Fibroblast of lung (primary cell): ENCODE measurements at places on chromosomes 7 and 10. TPM values are rescaled to one million over a fixed set of nuclear protein-coding genes. Genes with fewer than 3 reads are reported as not detected.

GRCh38 chr10:74586088-74586585 lies 240.3 kb upstream of the KAT6B start:
- peak; percentile 66 for DNase-seq

DNA sequence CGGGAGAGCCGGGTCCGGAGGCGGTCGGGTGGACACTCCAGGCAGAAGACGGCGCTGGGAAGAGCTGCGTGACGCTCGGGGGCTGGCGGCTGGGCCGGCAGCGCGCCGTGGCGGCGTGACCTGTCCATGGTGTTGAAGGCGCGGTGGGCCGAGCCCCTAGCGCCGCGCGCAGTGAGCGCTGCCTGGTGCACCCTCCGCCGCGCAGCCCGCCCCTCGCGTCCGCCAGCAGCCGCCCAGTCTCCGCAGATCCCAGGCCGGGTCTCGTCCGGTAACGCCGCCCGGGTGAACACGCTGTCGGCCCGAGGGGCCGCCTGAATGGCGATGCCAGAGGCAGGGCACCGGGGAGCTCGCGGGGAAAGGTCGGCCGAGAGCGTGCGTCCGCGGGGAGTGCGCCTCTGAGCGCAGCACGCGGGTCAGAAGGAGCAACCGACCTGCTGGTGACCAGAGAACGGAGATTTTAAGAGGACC lies 657 bp upstream of the TMEM178B start:
- peak; percentile 63 for DNase-seq

SLC18A3 gene
- not detected in 2 replicates for polyA plus RNA-seq

ZNF804B gene
- polyA plus RNA-seq, result not detected in 2 replicates

GRCh38 chr7:30330134-30331111 lies 46.0 kb downstream of the ZNRF2 start:
- peak; percentile 40 for DNase-seq

DNA sequence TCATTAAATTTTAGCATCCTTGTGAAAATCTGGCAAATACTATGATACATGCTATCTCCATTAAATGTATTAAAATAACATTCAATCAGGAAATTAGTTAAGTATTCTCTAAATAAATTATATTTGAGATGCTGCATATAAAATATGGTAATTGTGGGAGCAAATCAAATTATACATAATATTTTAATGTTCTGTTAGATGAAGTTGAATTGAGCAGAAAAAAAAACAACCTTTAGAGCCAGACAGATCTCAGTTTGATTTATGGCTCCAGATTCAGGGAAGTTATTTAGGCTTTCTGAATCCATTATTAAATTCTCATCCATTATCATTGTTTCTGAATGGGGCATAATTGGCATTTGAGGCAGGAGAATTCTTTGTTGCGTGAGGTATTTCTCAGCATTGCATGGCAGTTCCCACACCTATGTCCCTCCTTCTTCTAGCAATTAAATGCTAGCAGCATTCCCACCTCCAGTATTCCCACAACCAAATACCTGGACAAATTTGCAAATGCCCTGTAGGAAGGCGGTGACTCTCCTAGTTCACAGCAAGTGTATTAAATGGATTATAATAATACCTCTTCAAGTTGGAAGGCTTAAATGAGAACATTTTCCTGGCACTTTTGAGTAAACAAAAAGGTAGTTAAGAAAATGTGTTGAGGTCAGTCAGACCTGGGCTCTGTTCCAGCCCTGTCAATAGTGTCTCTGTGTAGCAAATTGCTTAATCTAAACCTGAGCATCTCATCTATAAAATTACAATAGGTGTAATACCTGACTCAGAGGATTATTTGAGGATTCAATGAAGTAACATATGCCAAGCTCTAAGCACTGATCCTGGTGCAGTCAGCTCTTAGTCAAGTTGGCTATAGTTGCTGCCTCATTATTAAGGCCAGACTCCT lies 108.9 kb downstream of the RNLS start:
- DNase-seq, result peak; percentile 27

DNA sequence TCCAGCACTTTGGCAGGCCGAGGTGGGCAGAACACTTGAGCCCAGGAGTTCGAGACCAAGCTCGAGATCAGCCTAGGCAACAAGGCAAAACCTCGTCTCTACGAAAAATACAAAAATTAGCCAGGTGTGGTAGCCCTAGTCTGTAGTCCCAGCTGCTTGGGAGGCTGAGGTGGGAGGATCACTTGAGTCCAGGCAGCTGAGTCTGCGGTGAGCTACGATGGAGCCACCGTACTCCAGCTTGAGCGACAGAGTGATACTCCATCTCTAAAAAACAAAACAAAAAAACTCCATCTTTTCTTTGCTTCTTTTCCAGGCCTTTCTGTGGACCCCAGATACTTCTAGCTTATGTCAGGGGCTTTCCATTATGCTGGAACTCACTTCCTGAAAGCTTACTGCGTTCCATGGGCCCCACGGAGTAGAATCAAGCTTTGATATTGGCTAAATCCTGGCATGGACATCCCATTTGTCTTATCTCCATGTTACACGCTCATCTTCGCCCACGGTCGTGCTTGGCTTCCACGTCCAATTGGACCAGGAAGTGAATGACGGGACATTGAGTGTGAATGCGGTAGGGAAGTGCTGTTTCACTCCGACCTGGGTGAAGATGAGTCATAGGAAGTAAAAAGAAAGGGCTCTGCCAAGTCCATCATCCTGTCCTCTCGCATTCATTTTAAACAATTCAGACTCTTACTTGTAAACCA lies 45.7 kb downstream of the FAM171A1 start:
- DNase-seq, result peak; percentile 77

DNA sequence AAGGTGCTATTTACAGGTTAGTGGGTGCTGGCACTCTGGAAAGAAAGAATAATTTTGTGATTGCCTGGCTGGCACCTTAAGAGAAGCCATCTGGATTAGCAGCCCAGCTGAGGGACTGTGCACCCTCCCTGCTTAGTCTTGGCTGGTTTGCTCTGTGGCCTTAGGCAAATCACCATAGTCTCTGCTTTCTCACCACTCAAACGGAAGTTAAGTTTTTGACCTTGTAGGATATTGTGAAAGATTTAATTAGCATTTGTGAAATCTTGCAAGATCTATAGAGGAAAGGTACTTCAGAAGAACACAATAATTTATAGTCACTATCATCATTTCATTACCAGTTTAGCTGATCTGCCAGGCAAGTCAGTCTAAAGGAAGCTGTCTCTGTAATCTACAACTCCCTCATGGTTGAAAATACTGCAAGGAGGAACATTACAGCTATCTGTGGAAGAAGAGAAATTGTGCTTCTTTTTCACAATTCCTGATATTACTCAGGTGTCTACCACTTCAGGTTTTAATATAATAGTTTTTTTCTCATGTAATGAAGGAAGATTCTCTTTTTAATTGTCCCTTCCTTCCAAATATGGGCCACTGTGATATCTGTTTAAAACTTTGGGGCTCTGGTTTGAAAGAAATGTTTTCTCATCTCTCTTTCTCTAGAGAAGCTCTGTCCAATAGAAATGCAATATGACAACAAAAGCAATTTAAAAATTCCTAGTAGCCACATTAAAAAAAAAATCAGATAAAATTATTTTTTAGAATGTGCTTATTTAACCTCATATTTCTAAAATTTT lies 219.6 kb downstream of the PTEN start:
- no peak for DNase-seq

GRCh38 chr10:23080262-23080661 lies 15.1 kb upstream of the MSRB2 start:
- no peak for DNase-seq

- no peak for DNase-seq
Observed at GRCh38 chr7:83060218-83060617, 102.5 kb downstream of the PCLO start.

TLX1 gene
- not detected in 2 replicates for polyA plus RNA-seq

- DNase-seq, result no peak
Observed at GRCh38 chr7:41487229-41487940, 215.5 kb downstream of the INHBA start.

TRIM74 gene
- not detected in 2 replicates for polyA plus RNA-seq

GRCh38 chr7:139748941-139749340 lies 28.9 kb downstream of the HIPK2 start:
- no peak for DNase-seq

CNPY4 gene
- polyA plus RNA-seq, result 29.1 and 40.7 TPM in 2 replicates

CYP26A1 gene
- polyA plus RNA-seq, result not detected in 2 replicates

ADRA2A gene
- 0.02 and 0.06 TPM in 2 replicates for polyA plus RNA-seq

STEAP1B gene
- polyA plus RNA-seq, result 11.4 and 23.8 TPM in 2 replicates

GRCh38 chr10:102274062-102274461 lies 28.7 kb downstream of the GBF1 start:
- DNase-seq, result no peak

RSBN1L gene
- polyA plus RNA-seq, result 10.5 and 12.0 TPM in 2 replicates

PRXL2A gene
- 1.6 and 2.2 TPM in 2 replicates for polyA plus RNA-seq

ZNF488 gene
- 0.07 TPM in 2 replicates for polyA plus RNA-seq
